ENCODE measurements at places on chromosomes 5 and 9.

DNA sequence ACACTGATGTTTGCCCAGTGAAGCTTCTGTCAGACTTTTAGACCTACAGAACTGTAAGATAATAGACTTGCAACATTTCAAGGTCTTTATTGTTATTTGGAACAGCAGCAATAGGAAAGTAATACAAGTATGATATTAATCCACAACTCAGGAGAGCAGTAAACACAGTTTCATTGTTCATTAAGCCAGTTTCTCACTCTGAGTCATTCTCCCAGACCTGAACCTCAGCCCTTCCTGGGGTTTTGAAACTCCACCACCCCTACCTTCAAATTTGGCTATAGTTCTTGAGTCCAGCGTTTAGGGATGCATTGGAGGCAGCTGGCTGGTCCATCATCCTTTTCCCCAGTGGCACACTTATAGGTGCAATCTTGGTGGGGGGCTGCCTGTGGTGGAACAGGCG is 203.2 kb downstream of the RAB3C start:
- no peak for DNase-seq

DNA sequence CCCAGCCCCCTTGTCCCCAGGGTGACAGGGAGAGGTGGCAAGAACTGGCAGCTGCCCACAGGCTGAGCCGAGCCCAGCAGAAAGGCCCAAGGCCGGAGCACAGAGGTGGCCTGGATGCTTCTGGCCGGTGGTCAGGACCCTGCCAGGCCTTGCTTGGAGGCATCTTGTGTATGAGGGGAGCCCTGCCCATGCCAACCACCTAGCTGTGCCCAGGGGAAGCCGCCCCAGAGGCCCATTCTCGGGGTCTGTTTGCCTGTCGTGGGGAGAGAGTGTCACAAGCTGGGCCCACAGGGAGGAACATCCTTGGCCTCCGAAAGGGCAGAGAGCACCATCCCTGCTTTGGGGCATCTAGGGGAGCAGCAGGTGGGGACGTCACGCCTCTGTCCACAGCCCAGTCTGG is 10.0 kb downstream of the NKD2 start:
- no peak for DNase-seq

DNA sequence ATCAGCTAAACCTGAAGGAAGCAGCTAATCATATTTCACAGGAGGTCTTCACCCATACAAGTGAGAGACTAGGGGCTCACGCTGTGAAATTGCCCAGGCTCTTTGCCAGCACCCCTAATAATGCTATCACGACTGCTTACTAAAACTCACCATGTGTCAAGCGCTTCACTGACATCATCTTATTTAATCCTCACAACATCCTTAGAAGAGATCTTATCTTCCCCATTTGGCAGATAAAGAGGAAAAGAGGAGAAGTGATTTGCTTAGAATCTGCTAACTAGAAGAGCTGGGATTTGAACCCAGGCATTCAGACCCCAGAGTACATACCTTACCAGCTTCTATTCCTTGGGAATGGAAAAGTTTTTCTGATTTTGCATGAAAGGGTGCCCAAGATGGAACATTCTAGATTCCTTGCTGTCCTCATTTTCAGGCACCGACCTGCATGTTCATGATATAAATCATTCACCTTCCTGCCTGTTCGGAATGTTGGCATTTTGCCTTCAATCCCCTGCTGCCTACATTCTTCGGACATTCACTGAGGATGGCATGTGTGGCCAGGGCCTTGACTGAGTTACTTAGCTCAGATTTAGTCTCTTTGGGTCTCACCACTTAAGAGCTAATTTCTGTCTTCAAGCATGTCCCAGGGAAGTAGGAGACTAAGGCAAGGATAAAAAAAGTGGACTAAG is 88.1 kb downstream of the SH3TC2 start:
- no peak for DNase-seq

GRCh38 chr9:104858271-104858670 is 69.7 kb downstream of the ABCA1 start:
- DNase-seq = no peak

DNA sequence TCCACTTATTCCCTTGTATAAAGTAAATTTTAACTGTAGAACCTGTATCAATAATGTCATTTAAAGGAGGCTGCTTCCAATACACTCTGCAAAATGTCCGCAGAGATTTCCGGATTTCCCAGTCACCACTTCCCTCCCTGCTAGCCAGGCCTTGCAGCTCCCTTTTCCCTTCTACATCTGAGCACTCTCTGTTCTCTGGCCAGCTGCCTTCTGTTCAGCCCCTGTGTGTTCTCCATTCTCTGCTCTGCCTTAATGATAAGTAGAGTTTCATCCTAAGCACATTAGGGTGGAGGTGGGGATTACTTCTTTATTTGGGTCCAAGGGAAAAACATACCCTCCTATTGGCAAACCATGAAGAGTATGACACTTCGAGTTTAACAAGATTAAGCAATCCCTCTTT is 719.6 kb upstream of the WWC1 start:
- DNase-seq = no peak

DNA sequence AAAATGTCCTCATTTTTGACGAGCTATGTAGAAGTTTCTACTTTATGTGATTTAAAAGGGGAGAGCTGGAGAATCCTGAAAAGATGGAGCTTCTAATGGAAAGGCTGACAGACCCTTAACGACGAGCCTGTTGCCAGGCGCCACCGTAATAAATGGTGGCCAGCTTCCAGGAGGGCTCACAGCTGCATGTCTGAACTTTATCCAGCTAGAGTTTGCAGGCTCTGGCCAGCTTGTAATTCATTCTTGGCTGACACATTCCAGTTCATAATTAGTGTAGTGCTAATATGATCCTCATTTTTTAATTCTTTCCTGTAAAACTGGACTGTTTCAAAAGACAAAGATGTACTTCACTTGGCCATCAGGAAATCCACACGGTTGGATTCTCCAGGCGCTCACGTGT is 246.7 kb downstream of the GAS1 start:
- no peak for DNase-seq

GRCh38 chr5:88875341-88876234 is 7.4 kb downstream of the MEF2C start:
- DNase-seq = no peak

GRCh38 chr5:86878250-86878649 is 260.5 kb downstream of the COX7C start:
- no peak for DNase-seq

DNA sequence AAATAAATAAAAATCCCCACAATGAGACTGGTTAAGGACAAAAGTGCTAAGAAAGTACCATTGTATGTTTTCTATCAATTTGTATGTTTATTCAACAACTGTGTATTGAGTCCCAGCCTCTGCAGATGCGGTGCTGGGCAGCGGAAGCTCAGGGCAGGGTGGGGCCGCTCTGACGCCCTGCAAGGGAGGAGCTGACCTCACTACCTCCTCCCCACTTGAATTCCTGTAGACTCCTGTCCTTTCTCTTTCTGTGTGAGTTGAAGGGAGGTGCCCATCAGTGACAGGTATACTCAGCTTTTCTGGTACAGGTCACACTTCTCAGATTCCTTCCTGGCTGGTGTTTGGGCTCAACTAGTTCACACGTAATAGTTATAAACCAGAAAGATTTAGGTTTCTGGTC is 27.0 kb downstream of the ANGPTL2 start:
- no peak for DNase-seq

DNA sequence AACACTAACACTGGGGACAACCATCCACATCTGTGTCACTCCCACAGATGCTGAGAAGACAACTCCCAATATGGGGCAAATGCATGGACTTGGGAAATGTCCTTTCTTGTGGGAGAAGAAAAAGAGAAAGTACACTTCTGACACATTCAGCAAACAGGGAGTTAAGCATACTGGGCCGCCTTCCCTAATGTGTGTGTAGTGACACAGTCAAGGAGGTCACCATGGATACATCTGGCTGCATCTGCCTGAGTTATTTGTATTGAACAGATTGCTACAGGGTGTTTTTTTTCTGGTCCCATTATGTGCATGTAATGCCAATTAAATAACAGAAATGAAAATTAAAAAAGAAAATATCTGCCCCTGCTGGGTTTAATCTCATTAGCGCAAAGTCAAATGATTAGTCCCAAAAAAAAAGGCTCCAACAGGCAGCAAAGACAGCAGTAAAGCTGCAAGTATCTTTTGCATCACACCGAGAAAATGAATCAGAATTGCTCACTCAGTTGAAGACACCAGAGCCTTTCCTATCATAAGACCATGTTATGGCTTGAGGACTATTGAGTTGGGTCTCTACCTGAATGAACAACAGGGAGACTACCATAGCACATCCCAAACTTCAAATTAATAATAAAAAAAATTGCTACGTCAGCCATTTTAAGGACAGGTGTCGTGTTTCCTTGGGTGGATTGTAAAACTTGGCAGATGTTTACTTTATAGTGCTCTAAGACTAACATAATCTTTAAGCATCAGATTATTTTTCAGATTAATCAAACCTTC is 395.9 kb downstream of the DTWD2 start:
- no peak for DNase-seq

GRCh38 chr9:120713257-120714087 is 798 bp downstream of the MEGF9 start:
- peak; percentile 7 for DNase-seq

DNA sequence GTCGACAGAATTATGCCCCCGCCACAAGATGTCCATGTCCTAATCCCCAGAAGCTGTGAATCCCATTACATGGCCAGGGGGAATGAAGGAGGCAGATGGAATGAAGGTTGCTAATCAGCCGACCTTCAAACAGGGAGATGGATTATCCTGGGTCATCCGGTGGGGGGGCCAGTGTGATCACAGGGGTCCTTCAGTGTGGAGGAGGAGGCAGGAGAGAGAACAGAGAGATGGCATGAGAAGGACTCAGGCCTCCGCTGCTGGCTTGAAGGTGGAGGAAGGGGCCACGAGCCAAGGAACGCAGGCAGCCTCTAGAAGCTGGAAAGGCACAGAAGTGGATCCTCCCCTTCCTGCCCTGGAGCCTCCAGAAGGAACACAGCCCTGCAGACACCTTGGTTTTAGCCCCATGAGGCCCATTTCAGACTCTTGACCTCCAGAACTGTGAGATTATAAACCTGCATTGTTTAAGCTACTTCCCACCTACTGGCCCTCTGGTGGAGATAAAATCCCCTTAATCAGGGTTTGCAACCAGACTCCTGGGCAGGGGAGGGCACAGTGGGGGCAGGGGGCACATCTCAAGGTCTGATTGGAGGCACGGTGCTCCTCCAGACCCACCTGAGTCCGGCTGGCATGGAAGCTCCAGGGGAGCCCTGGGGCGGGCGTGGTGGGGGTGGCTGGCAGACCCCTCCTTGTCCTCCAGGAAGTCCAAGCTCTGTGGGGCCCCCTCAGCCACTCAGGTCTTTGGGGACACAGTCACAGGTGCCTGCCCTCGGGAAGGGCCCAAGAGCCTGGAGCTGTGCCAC is 13.8 kb downstream of the PTGES2 start:
- no peak for DNase-seq

GRCh38 chr9:32581512-32582143 is 8.7 kb upstream of the NDUFB6 start:
- DNase-seq = peak; percentile 7

DNA sequence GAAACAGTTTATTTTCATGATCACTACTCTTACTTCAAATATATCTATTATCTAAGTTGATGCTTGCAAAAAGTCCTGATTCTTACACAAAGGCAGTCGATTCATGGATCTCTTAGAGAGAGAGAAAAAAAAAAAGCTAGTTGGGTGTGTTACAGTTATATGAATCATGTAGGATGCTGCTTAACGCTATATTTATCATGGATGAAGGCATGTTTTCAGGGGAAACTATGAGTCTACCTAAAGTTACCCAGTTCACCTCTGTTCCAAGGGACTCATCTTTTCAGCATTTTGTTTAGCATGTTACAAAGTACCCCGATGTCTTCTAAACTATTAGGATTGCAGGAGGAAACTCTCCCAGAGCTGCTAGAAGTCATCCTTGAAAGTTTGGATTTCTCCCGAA is 13.5 kb downstream of the TMC1 start:
- DNase-seq = no peak

GRCh38 chr5:5192681-5193080 is 52.6 kb downstream of the ADAMTS16 start:
- DNase-seq = no peak

- no peak for DNase-seq
These were observed 3.0 kb downstream of the KIF12 start for GRCh38 chr9:114096041-114096511.

GRCh38 chr9:19649336-19650041 is 139.3 kb downstream of the SLC24A2 start:
- no peak for DNase-seq

GRCh38 chr5:10331341-10331796 is 22.1 kb upstream of the MARCHF6 start:
- no peak for DNase-seq

GRCh38 chr5:15737036-15737821 is 237.2 kb downstream of the FBXL7 start:
- DNase-seq = no peak

- DNase-seq = no peak
These were observed 3.3 kb downstream of the GPX3 start for GRCh38 chr5:151023651-151024050.

DNA sequence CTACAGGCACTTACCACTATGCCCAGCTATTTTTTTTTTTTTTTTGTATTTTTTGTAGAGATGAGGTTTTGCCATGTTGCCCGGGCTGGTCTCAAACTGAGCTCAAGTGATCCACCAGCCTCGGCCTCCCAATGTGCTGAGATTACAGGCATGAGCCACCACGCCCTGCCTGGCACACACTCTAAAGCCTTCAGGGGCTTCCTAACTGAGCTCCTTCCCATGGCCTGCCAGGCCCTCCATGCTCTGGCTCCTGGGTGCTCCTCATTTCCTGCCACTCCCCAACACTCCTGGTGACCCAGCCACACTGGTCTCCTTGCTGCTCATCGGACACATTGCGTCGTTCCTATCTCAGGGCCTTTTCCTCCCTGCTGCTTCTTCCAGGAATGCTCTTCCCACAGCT is 61.5 kb downstream of the CARTPT start:
- no peak for DNase-seq

- no peak for DNase-seq
These were observed 58.5 kb downstream of the DCP2 start for GRCh38 chr5:113035096-113035495.

- no peak for DNase-seq
These were observed 524.4 kb downstream of the CAAP1 start for GRCh38 chr9:26368241-26368640.

DNA sequence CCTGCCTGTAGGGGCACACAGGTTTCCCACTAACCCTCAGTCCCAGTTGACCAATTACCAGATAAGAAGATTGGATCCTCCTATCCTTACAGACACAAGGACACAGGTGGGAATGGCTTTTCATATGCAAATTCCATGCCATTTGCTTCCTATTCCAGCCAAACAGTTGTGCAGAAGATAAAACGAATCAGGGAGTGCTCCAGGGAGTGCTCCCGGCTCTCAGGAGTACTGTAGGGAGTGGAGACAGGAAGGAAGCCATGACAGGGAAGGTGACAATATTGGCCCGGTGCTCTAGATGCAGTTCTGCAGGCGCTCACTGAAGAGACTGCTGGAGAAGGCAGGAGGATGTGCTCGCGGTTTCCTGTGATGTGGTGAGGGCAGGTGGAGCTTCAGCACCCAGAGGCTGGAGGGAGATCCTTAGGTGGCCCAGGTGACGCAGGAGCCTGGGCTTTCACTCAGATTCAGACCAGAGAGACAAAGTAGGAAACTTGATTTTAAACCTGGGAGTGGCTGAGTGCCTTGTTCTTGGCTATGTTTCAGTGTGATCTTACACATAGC is 260.0 kb downstream of the AUH start:
- peak; percentile 73 for DNase-seq
